ENCODE measurements at places on chromosomes 16 and 17.

GRCh38 chr17:39165178-39165840 lies 652 bp downstream of the ARL5C start:
- DNase-seq: no peak

DNA sequence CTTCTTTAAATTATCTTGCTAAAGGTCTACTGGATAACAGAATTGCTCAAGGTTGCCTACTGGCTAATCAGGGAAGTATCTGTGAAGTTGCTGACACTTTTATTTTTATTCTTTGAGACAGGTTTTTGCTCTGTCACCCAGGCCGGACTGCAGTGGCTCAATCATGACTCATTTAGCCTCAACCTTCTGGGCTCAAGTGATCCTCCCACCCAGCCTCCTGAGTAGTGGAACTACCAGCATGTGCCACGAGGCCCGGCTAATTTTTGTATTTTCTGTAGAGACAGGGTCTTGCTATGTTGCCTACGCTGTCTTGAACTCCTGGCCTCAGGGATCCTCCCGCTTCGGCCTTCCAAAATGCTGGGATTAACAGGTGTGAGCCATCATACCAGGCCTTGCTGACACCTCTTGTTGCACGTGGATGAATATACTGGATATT lies 43.1 kb downstream of the GLG1 start:
- no peak for DNase-seq

DNA sequence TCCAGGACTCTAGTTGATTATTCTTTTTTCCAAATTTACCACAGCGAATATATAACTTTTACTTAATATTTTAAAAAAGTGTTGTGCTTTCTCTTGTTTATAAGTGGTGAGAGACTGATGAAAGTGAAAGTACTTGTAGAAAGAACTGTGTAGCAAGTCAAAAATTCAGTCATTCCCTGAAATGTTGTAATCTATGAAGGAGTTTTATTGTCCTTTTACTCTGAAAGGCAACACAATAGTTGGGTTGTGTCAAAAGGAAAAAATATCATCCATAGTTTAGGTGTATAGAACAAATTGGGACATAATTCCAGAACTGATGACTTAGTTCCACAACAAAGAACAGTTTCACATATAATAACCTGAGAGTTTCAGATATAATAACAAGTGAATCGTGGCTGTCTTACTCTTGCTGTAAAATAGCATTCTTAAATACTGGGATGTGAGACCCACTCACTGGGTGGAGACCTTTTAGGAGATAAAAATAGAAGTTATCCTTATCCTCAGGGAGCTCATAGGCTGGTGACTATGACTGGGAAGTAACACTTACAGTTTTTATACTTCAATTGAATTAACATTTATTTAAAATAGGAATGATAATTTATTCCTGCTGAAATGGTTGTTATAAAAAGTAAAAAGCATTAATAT lies 20.6 kb downstream of the CYB5B start:
- DNase-seq: no peak

GRCh38 chr17:80886641-80887573 lies 104.7 kb upstream of the CHMP6 start:
- no peak for DNase-seq

- no peak for DNase-seq
Measured at GRCh38 chr17:53627511-53627910, 195.2 kb upstream of the KIF2B start.

DNA sequence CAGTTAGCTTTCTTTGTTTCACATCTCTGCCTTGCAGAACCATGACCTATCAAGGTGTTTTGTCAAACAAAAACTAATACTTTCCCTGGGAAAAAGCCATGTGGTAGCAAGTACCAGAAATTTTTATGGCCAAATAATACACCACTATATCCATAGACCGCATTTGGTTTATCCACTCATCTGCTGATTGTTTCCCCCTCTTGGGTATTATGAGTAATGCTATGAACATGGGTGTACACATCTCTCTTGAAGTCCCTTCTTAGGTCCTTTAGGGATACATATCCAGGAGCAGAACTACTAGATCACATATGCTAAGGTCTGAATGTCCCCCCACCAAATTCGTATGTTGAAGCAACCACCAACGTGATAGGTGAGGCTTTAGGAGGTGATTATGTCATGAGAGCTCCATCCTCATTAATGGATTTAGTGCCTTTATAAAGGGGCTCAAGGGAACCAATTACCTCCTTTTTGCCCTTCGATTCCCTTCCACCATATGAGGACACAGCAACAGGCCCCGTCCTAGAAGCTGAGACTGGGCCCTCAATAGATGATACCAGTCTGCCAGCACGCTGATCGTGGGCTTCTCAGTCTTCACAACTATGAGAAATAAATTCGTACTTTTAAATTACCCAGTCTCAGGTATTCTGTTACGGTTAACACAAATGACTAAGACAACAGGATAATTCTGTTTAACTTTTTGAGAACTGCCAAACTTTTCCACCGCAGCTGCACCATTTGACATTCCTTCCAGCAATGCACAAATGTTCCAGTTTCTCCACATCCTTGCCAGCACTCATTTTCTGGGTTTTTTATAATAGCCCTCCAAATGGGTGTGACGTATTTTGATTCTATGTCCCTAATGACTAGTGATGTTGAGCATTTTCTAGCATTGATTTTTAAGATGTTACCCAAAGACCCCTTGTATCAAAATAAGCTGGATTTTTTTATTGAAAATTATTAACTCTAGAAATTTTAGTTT lies 30.0 kb downstream of the SIAH1 start:
- DNase-seq: no peak

- DNase-seq: no peak
Measured at GRCh38 chr17:57940653-57941329, 14.4 kb downstream of the CUEDC1 start.

DNA sequence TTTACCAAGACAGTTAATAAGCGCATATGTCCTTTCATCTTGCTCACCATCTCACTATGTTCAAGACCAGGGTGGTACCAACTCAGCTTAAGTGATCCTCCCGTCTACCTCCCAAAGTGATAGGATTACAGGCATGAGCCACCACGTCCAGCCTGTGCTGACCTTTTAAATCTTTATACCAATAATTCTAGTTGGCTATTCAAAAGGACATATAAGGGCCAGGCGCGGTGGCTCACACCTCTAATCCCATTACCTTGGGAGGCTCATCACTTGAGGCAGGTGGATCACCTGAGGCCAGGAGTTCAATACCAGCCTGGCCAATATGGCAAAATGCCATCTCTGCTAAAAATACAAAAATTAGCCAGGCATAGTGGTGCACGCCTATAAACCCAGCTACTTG lies 2.4 kb downstream of the CEP95 start:
- no peak for DNase-seq

- no peak for DNase-seq
Measured at GRCh38 chr16:2497695-2498484, 15.9 kb upstream of the ATP6V0C start.

DNA sequence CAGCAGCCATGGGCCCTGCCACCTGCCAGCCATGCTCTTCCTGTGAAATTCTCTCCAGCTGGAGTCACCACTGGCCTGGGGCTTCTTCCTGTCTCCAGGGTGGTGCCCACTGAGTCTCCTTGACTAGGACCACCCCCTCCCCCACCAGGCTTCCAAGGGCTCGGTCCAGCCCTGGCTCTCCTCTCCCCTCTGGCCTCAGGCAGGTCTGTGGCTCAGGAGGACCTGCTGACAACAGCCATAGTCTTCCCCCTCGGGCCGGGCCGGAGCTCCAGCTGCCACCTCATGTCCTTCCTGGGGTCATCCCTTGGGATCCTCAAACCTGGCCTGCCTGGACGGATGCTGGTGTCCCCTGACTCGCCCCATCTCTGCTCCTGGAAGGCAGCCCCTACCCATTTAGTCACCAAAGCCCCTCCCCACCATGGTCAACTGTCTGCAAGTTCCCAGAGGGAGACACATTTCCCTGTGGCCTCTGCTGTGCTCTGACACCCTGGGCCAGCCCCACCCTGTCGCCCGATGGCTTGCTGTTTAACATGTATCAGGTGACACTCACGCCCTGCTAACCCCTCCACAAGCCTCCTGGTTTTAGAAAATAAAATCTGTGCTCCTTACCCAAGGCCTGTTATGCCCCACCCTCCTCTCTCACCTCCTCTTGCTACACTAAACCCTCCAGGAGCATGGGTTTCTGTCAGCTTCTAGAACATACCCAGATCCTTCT lies 186.2 kb downstream of the RBFOX3 start:
- no peak for DNase-seq

DNA sequence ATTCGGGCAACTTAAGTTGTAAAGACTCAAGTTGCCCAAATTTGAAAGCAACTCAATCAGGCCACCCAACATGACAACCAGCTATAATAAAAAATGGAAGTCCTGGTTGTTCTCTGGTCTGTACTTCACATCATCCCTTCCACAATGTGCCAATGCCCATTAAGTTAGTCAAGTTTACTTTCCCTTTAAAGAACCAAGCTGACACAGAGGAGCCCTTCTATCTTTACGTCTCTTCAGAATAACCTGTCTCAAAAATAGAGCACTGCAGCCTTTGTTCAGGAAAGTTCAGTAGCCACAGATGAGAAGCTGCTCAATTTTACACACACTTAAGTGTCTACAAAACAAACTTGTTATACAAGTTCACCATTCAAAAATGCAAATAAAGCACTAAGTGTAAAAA lies 75.1 kb upstream of the C17orf78 start:
- no peak for DNase-seq

GRCh38 chr16:69293401-69293800 lies 17.7 kb upstream of the VPS4A start:
- DNase-seq: no peak

GRCh38 chr16:88759245-88759975 lies 25.6 kb downstream of the PIEZO1 start:
- DNase-seq: no peak

- DNase-seq: no peak
Measured at GRCh38 chr16:73285436-73286201, 237.7 kb upstream of the ZFHX3 start.

DNA sequence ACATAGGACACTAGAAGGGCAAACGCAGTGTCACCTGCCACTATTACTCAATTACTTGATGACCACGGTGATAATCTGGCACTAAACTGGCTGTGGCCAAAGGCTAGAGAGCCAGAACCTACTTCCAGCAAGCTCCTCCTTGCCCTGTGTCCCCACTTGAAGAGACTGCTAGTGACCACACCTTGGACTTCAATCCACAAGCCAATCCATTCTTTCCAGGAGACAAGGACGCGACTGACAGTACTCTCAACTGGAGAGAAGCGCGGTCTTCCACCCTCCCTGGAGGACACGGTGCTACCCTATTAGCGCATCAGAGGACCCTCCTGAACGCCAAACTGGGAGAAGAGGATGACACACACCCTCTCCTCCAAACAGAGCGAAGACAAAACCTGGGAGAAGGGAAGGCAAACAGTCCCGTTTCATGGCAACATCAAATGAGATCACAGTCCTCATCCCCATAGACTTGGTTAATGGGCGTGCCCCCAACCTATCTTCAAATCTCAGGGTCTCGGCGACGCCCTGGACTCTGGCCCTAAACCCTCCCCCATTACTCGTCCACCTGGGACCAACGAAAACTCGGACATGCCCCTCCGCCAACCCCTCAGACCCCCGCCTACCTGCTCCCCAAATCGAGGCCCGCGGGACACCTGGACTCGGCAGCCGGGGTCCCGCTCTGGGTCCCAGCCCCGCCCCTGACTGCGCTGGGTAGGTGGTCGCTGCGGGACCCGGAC lies 508 bp downstream of the FLCN start:
- no peak for DNase-seq

DNA sequence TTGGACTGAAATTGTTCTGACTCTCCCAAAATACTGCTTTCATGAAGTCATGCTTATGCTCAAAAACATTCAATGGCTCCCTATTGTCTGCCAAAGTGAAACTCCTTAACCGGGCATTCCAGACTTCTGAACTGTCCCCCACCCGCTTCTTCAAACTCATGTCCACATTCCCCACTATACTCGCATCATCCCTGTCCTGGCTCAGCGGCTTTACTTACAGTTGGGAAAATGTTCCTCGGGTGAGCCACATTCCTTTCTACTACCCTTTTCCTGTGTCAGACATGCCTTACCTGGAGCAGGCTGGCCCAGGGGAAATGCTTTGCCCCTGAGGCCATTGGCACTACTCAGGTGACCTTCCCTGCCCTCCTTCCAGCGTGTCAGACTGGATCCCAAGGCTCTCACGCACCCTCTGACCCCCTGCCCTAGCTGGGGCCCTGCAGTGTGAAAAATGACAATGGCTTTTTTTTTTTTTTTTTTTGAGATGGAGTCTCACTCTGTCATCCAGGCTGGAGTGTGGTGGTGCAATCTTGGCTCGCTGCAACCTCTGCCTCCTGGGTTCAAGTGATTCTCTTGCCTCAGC lies 5.3 kb downstream of the CYGB start:
- DNase-seq: no peak

GRCh38 chr16:51473091-51473490 lies 322.0 kb upstream of the SALL1 start:
- no peak for DNase-seq

DNA sequence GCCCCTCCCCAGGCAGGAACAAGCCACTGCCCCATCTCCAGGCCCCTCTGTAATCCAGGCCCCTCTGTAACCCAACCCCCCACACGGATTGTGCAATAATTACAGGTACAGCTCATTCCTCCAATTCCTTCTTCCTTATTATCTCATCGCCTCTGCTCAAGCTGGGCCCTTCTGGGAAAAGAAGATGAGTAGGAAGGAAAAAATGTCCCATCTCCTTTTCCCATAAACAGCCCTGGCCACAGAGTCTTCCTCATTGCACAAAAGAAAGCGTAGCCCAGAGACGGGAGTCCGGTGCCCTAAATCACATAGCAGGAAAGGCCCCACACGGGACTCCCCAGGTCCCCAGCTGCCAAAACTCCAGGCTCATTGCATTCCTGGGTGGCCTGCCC lies 3.6 kb upstream of the LITAFD start:
- DNase-seq: no peak

DNA sequence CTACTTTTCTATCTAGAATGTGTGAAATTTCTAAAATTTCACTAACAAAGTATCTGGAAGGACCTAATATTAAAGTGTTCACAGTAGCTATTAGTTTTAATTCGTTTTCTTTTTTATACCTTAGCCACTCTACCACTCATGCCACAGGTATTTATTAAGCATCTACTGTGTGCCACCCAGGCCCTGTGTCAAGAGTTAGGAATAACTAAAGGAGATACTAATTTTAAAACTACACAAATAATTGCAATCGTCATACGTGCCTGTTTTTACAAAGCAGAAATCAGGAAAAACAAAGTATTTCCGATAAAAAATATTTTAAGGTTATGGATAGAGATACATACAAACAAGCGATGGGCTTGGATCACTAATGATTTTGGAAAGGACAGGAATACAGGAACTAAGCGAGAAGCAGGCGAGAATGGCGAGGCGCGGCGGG lies 483 bp upstream of the EEF2K start:
- no peak for DNase-seq

GRCh38 chr16:10878328-10878643 lies 1.3 kb downstream of the CIITA start:
- DNase-seq: no peak

- DNase-seq: no peak
Measured at GRCh38 chr16:31267332-31268032, 7.7 kb downstream of the ITGAM start.

All from GM12891 (cell line).